Activated B cell treated with CpG ODN at 0.5 μM for 24 hours (primary cell): ENCODE measurements at places on chromosomes 5 and 9.
A peak's percentile ranks its signal among the peaks of the same experiment; 100 is the strongest.

GRCh38 chr5:44983006-44983405, 174.3 kb downstream of the MRPS30 start:
- DNase-seq: no peak
- no peaks in the 10 kb centered on the region for H3K27me3 ChIP-seq
- no peaks in the 10 kb centered on the region for H3K4me1 ChIP-seq
- no peaks in the 10 kb centered on the region for H3K36me3 ChIP-seq
- H3K27ac ChIP-seq: no peak overlapping the region

GRCh38 chr9:14981291-14981950, 71.2 kb upstream of the FREM1 start:
- no peak for DNase-seq
- no peak overlapping the region for H3K27ac ChIP-seq
- no peaks in the 10 kb centered on the region for H3K4me1 ChIP-seq
- no peak overlapping the region for H3K4me3 ChIP-seq

DNA sequence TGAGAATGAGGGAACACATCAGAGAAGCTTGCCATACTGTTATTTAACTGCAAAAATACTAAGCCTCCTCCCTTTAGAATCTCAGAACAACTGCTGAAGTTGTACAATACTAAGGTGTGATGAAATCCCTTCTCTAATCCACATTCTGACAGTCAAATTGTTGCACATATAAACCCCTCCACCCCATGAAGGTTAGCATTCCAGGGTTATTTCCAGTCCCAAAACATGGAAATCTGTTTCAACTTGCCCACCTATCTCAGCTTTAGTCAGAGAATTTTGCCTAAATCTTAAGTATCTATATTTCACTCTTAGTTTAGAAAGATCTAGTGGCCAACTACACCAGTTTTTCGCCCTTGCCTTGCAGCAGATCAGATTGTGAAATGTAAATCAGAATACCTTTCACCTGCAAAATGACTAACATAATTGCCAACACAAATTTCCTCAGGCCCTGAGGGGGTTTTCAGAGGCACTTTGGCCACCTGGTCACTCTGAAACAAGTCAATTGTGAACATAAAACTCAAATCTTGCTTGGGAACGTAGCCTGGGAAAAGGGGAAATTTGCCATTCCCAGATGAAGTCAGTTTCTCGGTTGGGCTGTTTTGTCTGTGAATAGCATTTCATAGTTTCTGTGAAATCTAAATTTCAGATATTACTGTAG, 93.9 kb downstream of the EFNA5 start:
- peaks cover 3% of the 10 kb centered on the region for H3K4me1 ChIP-seq
- H3K4me3 ChIP-seq: no peak overlapping the region
- no peak overlapping the region for H3K27ac ChIP-seq

DNA sequence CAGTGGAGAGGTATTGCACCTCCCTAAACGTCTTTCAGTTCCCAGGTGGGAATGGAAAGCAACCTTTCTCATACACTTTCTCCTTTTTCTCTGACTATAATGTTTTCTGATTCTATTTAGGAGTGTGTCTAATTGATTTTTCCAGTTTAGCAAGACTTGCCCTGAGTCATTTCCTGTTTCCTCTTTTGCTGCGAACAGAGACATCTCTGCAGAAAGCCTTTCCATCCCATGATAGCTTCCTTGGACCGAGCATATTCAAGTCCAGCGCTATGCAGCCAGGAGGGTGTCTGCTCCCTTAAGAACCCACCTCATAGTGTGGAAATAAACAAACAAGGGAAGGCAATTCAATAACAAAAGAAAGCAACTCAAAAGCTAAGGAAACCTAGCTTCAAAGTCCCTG, 60.0 kb upstream of the CDH6 start:
- no peaks in the 10 kb centered on the region for H3K4me1 ChIP-seq
- H3K36me3 ChIP-seq: no peaks in the 10 kb centered on the region
- no peak for DNase-seq
- H3K27ac ChIP-seq: no peak overlapping the region
- H3K4me3 ChIP-seq: no peak overlapping the region

DNA sequence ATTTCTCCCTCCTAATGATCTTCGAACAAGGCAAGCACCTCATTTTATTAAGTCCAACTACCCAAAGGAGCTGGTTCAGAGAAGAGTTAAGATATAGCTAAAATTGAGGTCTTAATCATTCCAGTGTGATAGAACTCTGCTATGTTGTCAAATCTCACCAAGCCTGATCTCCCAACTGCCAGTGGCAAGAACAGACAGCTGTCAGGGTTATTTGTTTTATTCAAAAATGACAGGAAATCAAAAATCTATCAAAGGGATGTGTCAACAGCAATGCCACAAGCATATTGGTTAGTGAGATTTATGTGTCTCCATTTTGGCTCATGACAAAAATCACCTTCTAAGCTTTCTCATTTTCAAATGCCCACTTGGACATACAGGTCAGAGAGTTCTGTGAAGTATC, 74.5 kb downstream of the PRELID2 start:
- no peak overlapping the region for H3K4me3 ChIP-seq
- no peak for DNase-seq
- H3K27ac ChIP-seq: no peak overlapping the region
- H3K27me3 ChIP-seq: no peaks in the 10 kb centered on the region

GRCh38 chr5:178476972-178477754, 113.0 kb downstream of the COL23A1 start:
- H3K27me3 ChIP-seq: peaks cover 23% of the 10 kb centered on the region
- no peak overlapping the region for H3K4me3 ChIP-seq
- no peak overlapping the region for H3K27ac ChIP-seq

GRCh38 chr5:79305706-79306105, 69.8 kb downstream of the JMY start:
- H3K27me3 ChIP-seq: no peaks in the 10 kb centered on the region
- DNase-seq: no peak

- peaks cover 4% of the 10 kb centered on the region for H3K36me3 ChIP-seq
- no peaks in the 10 kb centered on the region for H3K27me3 ChIP-seq
- DNase-seq: no peak
- peaks cover 49% of the 10 kb centered on the region for H3K4me1 ChIP-seq
- no peak overlapping the region for H3K4me3 ChIP-seq
These were observed 54.4 kb downstream of the ANKH start for GRCh38 chr5:14816999-14817761.

- DNase-seq: no peak
- H3K27me3 ChIP-seq: peaks cover 8% of the 10 kb centered on the region
- no peak overlapping the region for H3K27ac ChIP-seq
- H3K4me3 ChIP-seq: no peak overlapping the region
- H3K4me1 ChIP-seq: peaks cover 1% of the 10 kb centered on the region
- peaks cover 6% of the 10 kb centered on the region for H3K36me3 ChIP-seq
These were observed 109.5 kb downstream of the RXRA start for GRCh38 chr9:134435550-134436378.

DNA sequence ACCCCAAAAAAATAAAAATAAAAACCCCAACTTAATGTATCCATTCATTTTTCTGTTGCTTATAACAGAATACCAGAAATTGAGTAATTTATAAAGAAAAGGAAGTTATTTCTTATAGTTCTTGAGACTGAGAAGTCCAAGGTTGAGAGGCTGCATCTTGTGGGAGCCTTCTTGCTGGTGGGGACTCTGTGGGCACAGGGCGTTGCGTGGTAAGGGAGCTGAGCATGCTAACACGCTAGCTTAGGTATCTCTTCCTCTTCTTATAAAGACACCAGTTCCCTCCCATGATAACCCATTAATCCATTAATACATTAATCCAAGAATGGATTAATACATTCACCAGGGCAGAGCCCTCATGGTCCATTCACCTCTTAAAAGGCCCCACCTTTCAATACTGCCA, 150.9 kb downstream of the ZSWIM6 start:
- DNase-seq: no peak
- H3K4me3 ChIP-seq: no peak overlapping the region
- peaks cover 6% of the 10 kb centered on the region for H3K4me1 ChIP-seq
- no peaks in the 10 kb centered on the region for H3K27me3 ChIP-seq
- H3K27ac ChIP-seq: no peak overlapping the region
- H3K36me3 ChIP-seq: peaks cover 29% of the 10 kb centered on the region

DNA sequence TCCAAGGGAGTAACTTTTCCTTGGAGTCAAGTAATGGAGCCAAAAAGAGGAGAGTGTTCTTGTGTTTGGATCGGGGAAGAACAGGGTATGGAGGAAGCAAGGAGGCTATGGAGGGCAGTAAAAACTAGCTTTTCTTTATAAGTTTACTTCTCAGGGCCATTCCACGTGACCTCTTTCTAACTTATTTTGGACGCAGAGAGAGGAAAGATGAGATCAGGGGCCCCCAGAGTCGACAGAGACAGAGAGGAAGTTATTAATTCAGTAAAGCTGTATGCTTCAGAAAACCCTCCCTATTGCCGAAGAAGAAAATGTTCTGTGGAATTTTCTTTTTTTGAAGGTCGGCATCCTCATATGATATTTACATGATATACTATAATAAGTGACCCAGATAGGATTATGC, 233.8 kb upstream of the MPDZ start:
- H3K27ac ChIP-seq: no peak overlapping the region
- no peak overlapping the region for H3K4me3 ChIP-seq
- no peaks in the 10 kb centered on the region for H3K36me3 ChIP-seq
- no peak for DNase-seq

DNA sequence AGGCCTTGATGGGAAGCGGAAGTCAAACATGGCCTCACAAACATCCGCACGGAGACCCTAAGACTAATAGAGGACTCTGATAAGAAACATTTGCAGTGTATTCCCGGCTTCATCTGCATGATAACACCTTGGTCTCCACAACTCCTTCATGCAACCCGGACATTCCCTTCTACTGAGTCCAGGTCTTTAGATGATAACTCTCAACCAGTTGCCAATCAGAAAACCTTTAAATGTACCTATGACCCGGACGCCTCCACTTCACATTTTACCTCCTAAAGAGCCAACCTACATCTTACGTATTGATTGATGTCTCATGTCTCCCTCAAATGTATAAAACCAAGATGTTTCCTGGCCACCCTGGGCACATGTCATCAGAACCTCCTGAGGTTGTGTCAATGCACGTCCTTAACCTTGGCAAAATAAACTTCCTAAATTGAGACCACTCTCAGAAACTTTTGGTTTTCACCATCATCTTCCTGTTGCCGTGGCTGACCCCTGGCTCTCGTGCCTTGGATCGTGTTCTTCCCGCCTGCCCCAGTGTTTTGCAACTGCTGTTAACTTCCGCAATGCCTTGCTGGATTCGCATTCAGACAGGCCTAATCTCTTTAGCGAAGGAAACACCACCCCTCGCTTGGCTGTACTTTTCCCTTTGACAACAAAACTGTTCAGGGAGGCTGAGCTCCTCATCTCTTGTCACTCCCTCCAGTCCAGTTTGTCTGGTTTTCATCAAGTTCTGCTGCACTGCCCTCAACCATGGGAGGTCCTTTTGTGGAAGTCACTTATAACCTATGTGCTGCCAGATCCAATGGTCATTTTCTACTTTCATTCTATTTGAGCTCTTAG, 1.1 kb upstream of the DAP start:
- peaks cover 5% of the 10 kb centered on the region for H3K36me3 ChIP-seq
- peak overlapping the region; percentile 92 for H3K27ac ChIP-seq
- H3K4me3 ChIP-seq: peak overlapping the region; percentile 83
- H3K27me3 ChIP-seq: no peaks in the 10 kb centered on the region
- H3K4me1 ChIP-seq: peaks cover 50% of the 10 kb centered on the region
- no peak for DNase-seq

DNA sequence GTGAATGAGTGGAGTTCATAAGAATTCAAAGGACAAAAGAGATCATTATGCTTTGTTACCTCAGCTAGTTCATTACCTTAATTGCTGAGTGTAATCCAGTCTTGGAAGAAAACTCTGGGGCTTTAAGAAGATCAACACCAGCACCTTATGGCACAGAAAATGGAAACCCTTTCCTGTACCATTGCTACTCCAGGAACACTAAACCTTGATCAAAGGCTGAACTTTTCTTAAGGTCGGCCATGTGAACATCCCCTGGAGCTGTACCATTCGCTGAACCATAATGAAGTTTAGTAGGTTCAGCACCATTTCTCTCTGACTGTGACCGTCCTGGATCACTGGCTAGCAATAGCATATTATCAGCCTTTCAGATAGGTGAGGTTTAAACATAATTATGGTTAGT, 97.4 kb downstream of the PBX3 start:
- no peak overlapping the region for H3K4me3 ChIP-seq
- no peaks in the 10 kb centered on the region for H3K27me3 ChIP-seq
- H3K36me3 ChIP-seq: no peaks in the 10 kb centered on the region
- peaks cover 56% of the 10 kb centered on the region for H3K4me1 ChIP-seq
- DNase-seq: no peak

- no peaks in the 10 kb centered on the region for H3K4me1 ChIP-seq
- H3K27ac ChIP-seq: no peak overlapping the region
- no peaks in the 10 kb centered on the region for H3K36me3 ChIP-seq
- no peak overlapping the region for H3K4me3 ChIP-seq
These were observed 287.8 kb downstream of the GAS1 start for GRCh38 chr9:86659413-86660046.

DNA sequence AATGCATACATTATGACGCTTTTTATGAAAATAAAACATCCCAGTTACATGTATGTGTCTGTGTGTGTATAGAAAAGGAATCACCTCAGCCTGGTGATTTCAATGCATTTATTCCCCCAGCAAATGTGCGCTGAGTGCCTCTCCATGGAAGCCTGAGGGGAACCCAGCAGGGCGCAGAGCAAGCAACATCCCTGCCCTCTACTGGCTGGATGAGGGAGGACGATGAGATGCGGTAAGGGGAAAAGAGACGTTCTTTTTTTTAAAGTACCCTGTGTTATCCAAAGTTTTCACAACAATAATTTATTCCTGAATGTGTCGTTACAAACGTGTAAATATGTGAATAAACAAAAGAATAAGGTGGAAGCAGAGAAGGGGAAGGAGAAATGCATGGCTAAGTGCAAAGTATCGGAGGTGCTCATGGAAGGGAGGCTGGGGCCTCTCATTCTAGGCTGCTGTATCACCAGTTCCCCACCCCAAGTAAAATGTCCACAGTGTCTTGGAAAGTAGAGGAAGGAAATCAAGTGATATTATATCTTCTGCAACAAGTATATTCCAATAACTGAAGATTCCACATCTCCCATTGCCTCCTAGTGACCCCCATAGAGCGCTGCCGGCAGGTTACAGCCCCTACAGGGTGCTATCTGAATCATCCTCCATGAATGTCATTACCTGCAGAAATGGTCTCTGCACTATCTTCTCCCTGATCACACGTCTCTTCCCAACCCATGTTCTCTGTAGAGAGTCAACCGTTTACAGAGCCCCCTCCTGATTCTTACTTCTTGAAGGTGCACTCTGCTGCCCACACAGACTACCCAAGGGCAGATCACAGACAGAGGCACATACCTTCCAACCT, 13.0 kb upstream of the ABLIM3 start:
- no peak for DNase-seq
- no peaks in the 10 kb centered on the region for H3K36me3 ChIP-seq
- H3K4me3 ChIP-seq: no peak overlapping the region
- no peak overlapping the region for H3K27ac ChIP-seq

GRCh38 chr5:80109646-80110478, 74.7 kb downstream of the THBS4 start:
- no peak for DNase-seq
- H3K27me3 ChIP-seq: peaks cover 2% of the 10 kb centered on the region
- no peaks in the 10 kb centered on the region for H3K36me3 ChIP-seq
- peak overlapping the region; percentile 12 for H3K4me3 ChIP-seq
- no peak overlapping the region for H3K27ac ChIP-seq
- H3K4me1 ChIP-seq: peaks cover 6% of the 10 kb centered on the region
